Lung microvascular endothelial cell (primary cell): ENCODE measurements at places on chromosomes 3 and 15.

GRCh38 chr3:23991683-23992628 lies 46.9 kb downstream of the NR1D2 start:
- peak; percentile 83 for DNase-seq

GRCh38 chr15:84035399-84035766 lies 200.2 kb upstream of the GOLGA6L4 start:
- no peak for DNase-seq

DNA sequence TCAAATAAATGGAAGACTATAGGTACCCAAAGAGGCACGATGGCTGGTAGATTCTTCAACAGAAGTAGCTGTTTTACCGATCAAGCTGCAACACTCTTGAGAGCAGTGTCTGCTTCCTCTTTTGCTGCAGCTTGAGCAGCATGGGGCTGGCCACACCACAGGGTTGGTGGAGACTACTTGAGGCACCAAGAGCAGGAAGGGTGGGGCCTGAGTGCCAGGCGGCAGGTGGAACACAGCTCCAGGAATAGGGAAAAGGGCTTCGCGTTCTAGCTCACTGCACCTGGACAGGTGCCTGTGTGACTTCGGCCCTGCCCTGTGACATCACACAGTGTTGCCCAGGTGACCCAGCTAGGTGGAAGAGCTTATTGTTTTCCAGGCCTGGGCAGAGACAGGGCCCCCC lies at the start of gene CCDC33:
CCDC33 (plus strand) TSS at position 365 of the 400 bp plus-strand sequence. CDS start 394 bp downstream, outside the sequence.
- DNase-seq: no peak

GRCh38 chr3:165983284-165983683 lies 146.1 kb upstream of the BCHE start:
- peak; percentile 1 for DNase-seq

- DNase-seq: peak; percentile 60
These were observed at the start of gene FAH for GRCh38 chr15:80152896-80153876. Gene FAH, plus strand, starts transcription at chr15:80152999. Its CDS starts 56 bp downstream, at chr15:80153055.

DNA sequence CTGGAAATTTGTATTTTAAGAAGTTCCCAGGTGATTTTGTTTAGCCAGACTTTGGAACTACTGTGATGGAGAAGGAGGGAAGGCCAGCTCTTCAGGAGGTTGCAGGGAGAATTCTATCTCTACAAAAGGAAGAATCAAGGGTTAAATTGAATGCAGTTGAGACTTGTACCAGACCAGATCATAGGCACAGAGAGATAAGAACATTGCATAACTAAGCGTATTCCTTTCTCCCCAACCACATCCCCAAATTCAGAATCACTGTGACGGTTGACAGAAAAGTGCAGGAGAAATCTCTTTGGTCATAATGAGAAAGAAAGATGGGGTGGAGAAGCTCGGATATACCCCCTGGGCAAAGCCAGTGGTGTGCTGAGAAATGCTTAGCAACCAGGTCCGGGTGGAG lies 7.2 kb downstream of the PLD1 start:
- DNase-seq: no peak

DNA sequence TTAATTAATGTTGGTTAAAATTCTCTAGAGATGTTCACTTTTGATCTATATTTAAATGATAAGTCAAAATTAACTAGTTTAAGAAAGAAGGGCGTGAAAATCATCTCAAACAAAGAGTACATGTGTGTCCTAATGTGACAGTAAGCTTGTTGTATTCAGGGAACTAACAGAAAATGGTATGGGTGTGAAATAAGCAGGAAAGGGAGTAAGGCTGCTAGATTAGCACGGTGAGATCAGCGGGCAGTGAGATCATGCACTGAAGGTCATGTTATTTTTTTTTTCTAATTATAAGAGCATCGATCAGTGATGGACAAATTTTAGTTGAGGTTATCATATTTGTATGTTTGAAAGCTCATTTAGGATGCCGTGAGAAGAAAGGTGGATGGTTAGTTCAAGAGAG lies 430.8 kb downstream of the DIPK2A start:
- DNase-seq: no peak

DNA sequence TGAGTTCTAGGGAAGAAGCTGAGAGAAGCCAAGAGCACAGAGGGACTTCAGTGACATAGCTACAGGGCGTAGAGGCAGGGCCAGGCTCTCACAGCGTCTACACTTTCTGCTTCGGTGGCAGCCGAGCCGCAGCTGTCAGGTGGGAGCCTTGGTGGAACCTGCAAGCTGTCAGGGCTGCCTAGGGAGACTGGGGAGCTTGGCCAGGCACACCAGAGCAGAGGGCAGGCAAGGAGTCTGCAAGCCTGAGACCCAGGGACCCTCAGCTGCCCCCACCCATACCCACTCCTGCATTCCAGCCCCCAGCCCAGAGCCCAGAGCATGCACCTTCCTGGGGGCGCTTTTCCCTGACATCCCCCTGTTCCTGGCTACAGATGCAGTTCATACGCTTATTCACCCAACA lies 13.4 kb upstream of the KLF15 start:
- DNase-seq: no peak

- DNase-seq: no peak
These were observed 15.7 kb downstream of the GAP43 start for GRCh38 chr3:115638991-115639390.

DNA sequence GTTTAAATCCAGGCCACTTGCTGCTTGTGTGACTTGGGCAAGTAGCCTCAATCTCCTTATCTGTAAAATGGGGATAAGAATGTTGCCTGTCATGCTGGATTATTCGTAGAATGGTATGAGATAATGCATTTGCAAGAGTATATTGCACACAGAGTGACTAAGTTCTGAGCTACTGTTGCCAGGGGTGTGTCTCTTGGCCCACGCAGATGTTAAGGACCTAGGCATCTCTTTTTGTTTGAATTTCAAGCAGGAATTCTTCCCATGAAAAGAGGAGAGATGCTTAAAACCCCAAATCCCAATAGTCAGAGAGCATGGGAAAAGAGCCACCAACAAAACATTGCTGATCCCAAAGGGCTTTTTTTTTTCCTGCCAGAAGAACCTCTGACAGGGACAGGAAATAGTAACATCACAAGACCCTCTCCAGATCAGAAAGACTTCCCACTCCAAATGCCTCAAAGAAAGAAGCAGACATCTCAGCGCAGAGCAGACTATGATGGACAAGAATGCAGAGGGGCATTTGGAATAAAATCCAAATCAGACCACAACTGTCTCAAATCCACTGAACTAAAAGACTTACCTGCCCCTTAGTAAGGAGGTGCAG lies 90.5 kb downstream of the MRPL46 start:
- no peak for DNase-seq

DNA sequence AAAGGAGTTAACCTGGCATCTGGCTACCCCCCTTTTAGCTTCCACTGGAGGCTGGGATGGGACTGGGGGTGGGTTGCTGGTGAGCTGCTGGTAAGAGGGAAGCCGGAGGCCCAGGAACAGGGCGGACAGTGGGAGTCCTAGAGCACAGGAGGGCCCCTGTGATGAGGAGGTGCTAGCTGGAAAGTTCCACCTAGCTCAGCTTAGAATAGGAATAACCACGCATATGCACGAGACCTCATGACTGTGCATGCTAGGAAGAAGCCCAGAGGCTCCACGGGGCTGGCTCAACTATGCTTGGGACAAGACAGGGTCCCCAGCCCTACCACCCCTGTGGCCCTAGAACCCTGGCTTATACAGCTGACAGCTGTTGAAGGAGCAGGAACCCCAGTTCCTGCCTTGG lies 34.1 kb downstream of the LINGO1 start:
- no peak for DNase-seq

DNA sequence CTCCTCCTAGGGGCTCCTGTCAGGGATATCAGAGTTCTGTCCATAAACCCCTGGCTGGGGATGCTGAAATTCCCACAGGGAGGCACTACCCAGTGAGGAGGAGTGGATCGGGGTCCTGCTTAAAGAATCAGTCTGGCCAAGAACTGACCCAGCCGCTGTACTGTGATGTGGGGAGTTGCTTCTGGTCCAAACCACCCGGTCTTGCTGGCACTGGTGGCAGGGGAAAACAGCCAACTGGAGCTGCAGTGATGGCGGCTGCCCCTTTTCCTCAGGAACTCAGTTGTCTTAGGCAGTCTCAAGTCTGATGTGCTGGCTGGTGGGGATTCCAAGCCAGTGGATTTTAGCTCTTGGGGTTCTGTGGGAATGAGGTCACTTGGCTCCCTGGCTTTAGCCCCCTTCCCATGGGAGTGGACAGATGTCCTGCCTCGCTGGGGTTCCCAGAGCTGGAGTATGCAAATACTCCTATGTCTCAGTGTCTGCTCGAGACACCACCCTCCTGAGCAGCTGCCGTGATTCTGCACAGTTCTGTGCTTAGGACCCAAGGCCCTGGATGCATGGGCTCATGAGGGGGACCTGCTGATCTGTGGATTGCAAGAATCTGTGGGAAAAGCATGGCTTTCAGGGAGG lies 97.1 kb downstream of the SLC25A26 start:
- no peak for DNase-seq

- peak; percentile 63 for DNase-seq
These were observed 462.0 kb downstream of the PDCD6IP start for GRCh38 chr3:34260271-34261000.

DNA sequence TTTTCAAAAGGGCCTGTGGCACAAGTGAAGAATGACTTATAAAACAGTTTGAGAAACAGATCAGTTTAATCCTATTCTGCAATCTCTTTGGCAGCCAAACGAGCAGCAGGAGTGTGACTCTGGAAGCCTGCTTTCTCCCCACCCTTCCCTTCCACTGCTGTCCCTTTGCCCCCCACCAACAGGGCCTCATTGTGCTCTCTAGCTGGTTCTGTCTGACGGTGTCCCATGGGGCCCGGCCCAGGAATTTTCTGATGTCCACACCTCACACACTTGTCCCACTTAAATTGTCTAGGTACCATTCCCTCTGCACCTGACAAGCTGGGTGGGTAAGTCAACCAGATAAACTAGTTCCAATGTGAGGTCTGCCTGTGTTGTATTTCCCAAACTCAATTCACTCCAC lies 16.4 kb downstream of the SLCO2A1 start:
- DNase-seq: no peak

- DNase-seq: no peak
These were observed 151.3 kb upstream of the NR2E3 start for GRCh38 chr15:71658827-71659729.

DNA sequence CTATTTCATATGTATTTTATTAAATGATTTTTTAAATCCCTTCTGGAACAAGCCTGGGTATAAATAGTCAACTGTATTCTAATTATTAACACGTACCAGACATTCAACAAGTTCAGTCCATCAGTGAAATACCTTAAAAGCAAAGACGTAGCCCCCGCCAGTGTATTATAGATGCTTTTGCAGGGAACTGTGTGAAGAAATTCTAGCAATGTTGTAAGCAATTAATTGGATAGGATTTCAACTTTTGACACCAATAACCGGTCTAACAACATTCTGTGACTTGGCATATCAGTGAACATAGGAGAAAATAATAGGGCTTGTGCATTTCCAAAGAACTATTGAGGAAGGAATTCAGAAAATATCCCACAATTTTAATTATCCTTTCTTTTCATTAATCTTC lies 67.2 kb upstream of the TGFBR2 start:
- no peak for DNase-seq

- DNase-seq: peak; percentile 71
These were observed 77.2 kb downstream of the SCN10A start for GRCh38 chr3:38738630-38739395.

- peak; percentile 33 for DNase-seq
These were observed 15.4 kb downstream of the TMOD3 start for GRCh38 chr15:51844747-51845426.

DNA sequence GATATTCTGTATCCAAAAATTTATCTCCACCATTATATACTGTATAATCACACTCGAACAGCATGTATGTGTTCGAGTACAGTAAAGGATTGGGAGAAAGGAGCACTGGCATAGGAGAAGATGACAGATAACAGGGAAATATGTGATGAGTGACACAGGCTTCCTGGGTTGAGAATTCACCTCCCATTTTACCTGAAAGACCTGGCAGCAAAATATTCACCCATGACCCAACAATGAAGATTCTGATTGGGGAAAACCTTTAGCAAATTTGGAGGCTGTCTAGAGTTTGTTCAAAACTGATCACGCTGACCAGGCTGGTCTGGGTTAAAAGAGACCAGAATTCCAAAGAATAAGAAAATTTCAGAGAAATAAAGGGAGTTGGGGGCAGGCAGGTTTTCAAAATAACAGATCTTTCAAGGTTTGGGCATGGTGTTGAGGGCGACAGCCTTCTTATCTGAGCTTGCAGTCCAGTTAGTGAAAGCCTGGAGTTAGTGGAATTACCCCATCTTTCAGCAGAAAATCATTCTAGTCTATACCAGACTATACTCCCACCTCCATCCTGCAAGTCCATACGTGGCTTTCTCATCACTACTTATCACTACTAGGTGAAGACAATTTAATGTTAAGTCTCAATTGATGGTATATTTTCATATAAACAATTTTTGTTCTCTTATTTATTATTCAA lies 42.8 kb upstream of the RSL24D1 start:
- no peak for DNase-seq

GRCh38 chr3:195268576-195269309 lies 2.2 kb downstream of the XXYLT1 start:
- DNase-seq: no peak

DNA sequence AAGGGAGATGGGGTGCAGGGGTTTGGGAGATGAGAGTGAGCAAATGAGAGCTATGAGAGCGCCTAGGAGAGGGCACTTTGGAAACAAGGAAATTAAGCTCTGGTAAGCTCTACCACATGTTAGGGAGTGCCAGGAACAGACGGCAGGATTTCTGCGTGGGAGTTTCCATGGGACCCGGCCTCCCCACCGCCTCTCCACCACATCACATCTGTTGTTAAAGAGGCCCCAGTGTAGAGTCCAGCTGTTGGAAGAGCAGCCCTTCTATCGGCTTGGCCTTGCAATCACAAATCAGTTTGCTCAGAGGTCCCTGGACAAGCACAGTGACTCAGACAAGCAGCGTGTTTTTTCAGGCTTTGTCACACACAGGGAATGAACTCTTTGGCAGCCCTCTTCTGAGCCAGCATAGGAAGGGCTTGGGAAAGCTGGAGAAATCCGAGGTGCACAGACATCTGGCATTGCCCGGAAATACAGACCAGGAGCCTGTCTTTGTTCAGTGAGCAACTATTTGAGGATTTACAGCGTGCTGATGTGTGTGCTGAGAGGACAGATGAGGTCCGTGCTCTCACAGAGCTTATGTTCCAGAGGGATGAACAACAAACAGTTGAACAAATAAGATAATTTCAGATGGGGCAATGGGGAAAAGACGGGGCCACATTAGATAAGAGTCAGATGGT lies 370.6 kb upstream of the PROK2 start:
- peak; percentile 91 for DNase-seq

- no peak for DNase-seq
These were observed 215.9 kb downstream of the BBX start for GRCh38 chr3:107738486-107739183.

- no peak for DNase-seq
These were observed 200.5 kb downstream of the PTPRG start for GRCh38 chr3:61761694-61762430.

DNA sequence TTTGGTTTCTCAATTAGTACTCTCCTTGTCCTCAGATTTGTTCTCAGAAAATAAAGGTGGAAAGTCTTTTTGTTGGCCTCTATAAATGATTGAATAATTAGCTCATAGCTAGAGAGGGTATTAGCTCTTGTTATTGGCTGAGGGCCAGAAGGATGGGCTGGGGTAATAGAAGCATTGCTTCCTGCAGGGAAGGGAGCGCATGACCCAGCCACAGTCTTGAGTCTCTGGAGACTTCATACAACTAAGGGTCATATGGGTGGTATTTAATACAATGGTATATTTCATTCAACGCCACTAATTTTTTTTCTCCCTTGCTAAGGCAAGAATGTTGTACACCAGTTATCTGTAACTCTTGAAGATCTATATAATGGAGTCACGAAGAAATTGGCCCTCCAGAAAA lies 8.4 kb downstream of the DNAJA4 start:
- no peak for DNase-seq
